HFFc6 (cell line): ENCODE measurements at places on chromosomes 3 and 15.

DNA sequence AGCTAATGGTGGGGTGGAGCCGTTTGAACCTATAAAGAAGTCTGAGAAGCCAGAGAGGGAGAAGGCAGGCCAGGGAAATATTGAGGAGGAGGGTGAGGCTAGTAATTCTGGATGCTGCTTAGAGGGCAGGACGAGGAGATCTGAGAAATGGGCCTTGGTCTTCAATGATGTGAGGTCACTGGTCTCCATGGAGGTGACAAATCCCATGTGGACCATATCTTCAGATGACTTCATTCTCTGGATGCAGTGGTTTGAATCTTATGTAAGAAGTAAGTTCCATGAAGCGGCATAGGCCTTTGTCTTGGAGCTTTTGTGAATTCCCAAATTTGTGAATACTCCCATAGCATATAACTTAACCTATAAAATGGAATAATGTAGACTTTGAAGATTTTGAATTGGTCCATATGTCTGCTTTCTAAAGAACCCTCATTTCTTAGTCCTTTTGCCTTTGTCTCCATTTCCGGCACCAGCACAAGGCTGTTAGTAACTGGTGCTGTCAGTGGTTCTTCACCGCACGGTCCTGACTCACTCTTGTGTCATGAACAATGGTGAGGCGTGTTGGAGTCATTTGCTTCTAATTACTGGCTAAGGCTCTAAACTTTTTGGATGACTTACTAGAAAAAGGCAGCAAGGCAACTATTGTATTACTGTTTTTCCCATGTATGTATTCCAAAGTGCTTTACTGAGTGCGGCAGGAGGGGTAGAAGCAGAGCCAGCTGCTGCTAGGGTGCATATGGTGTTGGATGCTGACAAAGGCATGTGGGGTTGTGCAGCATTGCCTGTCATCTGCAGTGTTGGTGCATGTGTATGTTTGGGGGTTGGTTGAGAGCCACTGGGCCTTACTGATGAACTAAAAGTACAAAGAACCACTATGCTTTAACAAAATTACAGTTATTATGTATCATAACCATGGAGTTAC is 279.3 kb upstream of the C2CD4B start:
- peak overlapping the region; percentile 99 for H3K27ac ChIP-seq
- H3K4me3 ChIP-seq = peak overlapping the region; percentile 68
- peaks cover 2% of the 10 kb centered on the region; the same call in 1 of the 2 replicates for H3K27me3 ChIP-seq
- DNase-seq = peak; percentile 96
- H3K4me1 ChIP-seq = peaks cover 60% of the 10 kb centered on the region

DNA sequence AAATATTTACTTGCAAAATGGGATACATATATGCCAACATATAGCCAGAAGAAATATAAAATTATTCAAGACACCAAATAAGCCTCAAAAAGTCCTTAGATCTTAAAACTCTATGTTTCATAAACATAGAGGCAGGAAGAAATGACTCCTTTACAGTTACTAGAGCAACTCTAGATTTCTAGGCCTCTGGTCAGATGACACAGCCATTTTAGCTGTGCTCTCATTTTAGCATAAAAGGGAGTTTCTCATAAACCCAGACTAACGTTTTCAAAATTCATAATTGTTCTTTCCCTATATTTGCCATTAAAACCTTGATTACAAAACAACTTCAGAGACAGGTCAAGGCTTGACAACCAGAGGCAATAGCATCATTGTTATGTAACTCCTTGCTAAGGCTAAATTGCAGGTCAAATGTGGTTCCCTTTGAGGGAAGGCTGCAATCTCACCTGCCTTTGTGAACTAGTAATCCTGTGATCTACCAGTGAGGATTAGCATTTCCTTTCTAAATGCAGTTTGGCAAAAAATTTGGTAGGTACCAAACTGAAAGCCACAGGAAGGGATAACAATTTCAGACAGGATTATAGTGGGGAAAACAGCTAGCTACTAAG is 8.2 kb downstream of the THOC7 start:
- H3K4me3 ChIP-seq = no peak overlapping the region
- DNase-seq = no peak
- H3K27ac ChIP-seq = peak overlapping the region; percentile 25; the same call in 1 of the 2 replicates
- peaks cover 36% of the 10 kb centered on the region for H3K4me1 ChIP-seq
- peaks cover 17% of the 10 kb centered on the region for H3K36me3 ChIP-seq
- no peaks in the 10 kb centered on the region; the same call in 1 of the 2 replicates for H3K27me3 ChIP-seq

DNA sequence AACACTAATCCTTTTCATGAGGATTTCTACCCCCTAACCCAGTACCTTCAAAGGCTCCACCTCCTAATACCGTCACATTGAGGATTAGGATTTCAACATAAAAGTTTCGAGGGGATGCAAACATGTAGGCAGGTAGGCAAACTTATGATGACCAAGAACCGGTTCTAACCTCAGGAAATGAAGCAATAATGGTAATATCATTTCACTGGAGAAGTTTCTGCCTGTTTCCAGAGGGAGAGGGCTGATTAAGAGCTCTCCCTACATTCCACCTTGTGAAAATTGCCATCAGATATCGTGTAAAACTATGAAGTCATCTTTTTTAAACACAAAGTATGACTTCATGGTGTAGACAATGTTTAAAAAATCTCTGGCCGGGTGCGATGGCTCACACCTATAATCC is 31.6 kb downstream of the NKIRAS1 start:
- no peaks in the 10 kb centered on the region; the same call in 1 of the 2 replicates for H3K27me3 ChIP-seq
- H3K4me1 ChIP-seq = peaks cover 21% of the 10 kb centered on the region
- no peak for DNase-seq
- H3K4me3 ChIP-seq = no peak overlapping the region

DNA sequence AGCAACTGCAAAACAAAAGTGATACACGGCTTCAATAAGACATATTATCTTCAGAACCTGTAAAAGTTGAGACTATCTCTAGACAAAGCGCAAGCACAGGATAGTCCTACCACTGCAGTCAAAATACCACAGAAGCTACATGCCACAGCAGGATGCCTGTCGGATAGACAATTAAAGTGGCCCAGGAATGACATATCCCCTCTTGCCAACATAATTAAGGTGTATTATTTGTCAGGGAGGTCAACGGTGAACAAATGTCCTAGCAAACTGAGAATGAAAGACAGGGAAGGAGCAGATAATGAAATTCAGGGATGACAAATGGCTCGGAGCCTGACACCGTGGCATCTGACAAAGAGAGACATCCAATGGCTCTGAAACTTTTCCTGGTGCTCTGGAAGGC is 185.7 kb downstream of the MECOM start:
- no peak overlapping the region for H3K27ac ChIP-seq
- H3K4me3 ChIP-seq = no peak overlapping the region
- no peaks in the 10 kb centered on the region for H3K4me1 ChIP-seq
- H3K36me3 ChIP-seq = no peaks in the 10 kb centered on the region
- no peak for DNase-seq

- no peak overlapping the region for H3K27ac ChIP-seq
- H3K4me1 ChIP-seq = peaks cover 5% of the 10 kb centered on the region; the same call in 1 of the 2 replicates
- no peaks in the 10 kb centered on the region for H3K27me3 ChIP-seq
- H3K4me3 ChIP-seq = no peak overlapping the region
- no peak for DNase-seq
- H3K36me3 ChIP-seq = 0 out of 2 replicates have a peak, but pooled peaks cover 4% of the 10 kb centered on the region
Observed at GRCh38 chr15:100981086-100981485, 61.9 kb downstream of the LRRK1 start.

DNA sequence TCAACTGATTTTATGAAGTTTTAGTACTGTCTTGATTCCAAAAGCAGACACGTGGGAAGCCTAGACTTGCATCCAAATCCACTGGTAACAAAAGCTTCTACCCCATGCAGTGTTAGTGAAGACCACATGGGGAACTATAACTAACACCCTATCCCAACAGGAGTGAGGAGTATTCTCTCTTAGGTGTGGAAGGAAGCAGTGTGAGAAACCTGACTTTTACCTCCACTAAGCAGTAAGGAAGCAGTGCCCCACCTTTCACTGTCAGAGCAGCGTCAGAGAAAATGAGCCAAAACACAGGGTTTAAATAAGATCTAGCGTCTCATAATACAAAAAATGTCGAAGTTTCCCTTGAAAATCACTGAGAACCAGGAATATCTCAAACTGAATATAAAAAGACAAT is 60.5 kb downstream of the DLG1 start:
- H3K4me3 ChIP-seq = no peak overlapping the region
- no peaks in the 10 kb centered on the region for H3K27me3 ChIP-seq
- DNase-seq = no peak
- no peak overlapping the region for H3K27ac ChIP-seq
- peaks cover 59% of the 10 kb centered on the region for H3K4me1 ChIP-seq
- H3K36me3 ChIP-seq = peaks cover 54% of the 10 kb centered on the region

DNA sequence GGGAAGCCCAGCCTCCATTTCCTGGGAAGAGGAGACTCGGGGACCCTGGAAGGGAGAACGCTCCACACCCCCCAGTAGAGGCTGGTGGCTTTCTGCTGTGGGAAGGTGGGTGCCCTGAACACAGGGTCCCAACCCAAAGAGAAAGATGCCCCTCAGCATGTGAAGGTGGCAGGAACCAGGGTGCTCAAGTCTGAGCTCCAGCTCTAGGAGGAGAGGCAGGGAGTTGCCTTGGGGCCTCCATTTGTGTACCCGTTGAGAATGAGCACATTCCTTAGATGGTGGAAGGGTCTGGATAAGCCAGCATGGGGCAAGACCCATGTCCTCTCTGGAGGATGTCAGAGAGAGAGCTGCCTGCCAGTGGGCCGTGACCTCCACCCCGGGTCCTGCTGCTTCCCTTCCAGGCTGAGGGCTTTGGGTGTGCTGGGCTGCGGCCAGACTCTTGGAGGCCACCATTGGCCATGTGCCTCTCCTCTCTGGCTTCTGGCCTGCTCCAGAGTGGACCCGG is 212.4 kb downstream of the TBC1D2B start:
- no peak overlapping the region for H3K27ac ChIP-seq
- H3K4me1 ChIP-seq = peaks cover 16% of the 10 kb centered on the region
- peaks cover 26% of the 10 kb centered on the region for H3K27me3 ChIP-seq
- DNase-seq = no peak
- H3K36me3 ChIP-seq = no peaks in the 10 kb centered on the region

DNA sequence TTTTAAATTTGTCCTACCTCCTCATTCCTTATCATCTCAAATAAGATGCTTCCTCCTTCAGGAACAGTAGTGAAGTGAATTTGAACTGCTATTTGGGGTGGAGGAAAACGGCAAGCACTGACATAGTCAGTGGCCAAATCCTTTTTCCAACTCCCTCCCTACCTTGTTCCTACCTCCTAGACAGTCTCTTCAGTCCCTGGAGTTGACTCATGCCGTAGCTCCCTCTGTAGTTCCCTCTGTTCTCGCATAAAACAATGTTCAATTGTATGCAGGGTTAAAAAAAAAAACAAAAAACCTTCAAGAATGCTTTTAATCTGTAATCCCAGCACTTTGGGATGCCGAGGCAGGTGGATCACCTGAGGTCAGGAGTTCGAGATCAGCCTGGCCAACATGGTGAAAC is 1.4 kb downstream of the UBR1 start:
- H3K4me1 ChIP-seq = peaks cover 48% of the 10 kb centered on the region
- H3K36me3 ChIP-seq = peaks cover 29% of the 10 kb centered on the region
- peak overlapping the region; percentile 95 for H3K4me3 ChIP-seq
- no peak for DNase-seq
